ENCODE measurements at places on chromosomes 12 and 14.

DNA sequence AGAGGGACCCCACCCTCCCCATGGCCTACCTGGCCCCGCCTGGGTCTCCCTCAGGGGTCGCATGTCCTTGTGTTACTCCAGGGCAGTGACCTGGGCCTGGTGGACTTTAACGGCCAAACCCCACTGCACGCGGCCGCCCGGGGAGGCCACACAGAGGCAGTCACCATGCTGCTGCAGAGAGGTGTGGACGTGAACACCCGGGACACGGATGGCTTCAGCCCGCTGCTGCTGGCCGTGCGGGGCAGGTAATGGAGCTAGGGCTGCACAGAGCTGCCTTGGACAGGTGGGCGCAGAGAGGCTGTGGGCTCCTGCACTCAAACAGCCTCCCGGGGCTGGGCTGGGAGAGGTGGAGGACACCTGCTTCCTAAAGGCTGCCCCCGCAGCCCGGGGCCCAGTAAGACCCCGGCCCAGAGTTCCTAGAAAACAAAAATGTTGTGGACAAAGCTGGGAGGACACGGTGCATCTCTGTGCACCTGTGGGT, 21.6 kb downstream of the ASPG start:
- DNase-seq = no peak

- DNase-seq = no peak
These were observed 15.4 kb upstream of the TMEM120B start for GRCh38 chr12:121697093-121697698.

GRCh38 chr12:110743571-110744093, 941 bp upstream of the PPP1CC start:
- no peak for DNase-seq

- no peak for DNase-seq
These were observed 189.5 kb upstream of the NTF3 start for GRCh38 chr12:5242440-5242839.

- DNase-seq = no peak
These were observed 20.8 kb downstream of the CFAP251 start for GRCh38 chr12:121939186-121939585.
